ENCODE measurements at places on chromosomes 1 and 21. TPM values are rescaled to one million over a fixed set of nuclear protein-coding genes. Genes with fewer than 3 reads are reported as not detected.

GRCh38 chr1:67966666-67967009 lies 83.8 kb downstream of the DIRAS3 start:
- no peak for DNase-seq

- DNase-seq = no peak
Measured at GRCh38 chr1:87064986-87065385, 150.6 kb downstream of the HS2ST1 start.

The S100A3 gene
- total RNA-seq = 1.3 TPM

The ZNF593OS gene
- not detected for total RNA-seq

GRCh38 chr21:29172282-29172681 lies 41.8 kb downstream of the MAP3K7CL start:
- no peak for DNase-seq

- DNase-seq = no peak
Measured at GRCh38 chr21:45985471-45986315, 4.1 kb downstream of the COL6A1 start.

DNA sequence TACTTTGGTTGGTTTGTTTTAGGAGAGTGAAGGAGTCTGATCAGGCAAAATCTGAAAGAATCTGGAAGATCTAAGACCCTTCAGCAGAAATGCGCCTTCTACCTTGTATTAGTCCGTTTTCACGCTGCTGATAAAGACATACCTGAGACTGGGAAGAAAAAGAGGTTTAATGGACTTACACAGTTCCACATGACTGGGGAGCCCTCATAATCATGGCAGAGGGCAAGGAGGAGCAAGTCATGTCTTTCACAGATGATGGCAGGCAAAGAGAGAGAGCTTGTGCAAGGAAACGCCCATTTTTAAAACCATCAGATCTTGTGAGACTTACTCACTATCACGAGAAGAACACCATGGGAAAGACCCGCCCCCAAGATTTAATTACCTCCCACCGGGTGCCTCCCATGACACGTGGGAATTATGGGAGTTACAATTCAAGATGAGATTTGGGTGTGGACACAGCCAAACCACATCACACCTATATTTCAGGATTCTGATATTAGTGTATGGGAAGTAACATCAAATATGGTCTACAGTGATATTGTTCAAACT lies 99.3 kb downstream of the GLUL start:
- no peak for DNase-seq

DNA sequence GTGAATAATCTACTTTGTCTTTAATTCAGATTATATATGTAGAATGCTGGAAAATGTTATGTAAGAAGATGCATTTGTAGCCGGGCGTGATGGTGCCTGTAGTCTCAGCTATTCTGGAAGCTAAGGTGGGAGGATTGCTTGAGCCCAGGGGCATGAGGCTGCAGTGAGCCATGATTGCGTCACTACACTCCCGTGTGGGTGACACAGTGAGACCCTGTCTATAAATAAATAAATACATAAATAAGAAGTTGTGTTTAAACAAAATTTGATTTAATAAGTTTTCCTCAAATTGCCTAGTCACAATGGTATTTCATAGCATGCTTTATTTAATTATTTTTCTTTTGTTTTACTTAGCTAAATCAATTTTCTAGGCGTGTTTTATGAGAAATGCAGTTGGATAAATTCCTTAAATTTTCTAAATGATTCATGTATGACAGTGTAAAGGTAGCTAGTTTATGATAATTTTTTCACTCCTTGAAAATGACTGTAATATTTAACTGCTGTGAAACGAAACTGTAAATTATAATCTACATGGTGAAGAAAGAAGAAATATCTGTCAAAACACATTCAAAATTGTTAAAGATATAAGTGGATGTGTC lies 232.6 kb downstream of the SRGAP2C start:
- no peak for DNase-seq

- DNase-seq = no peak
Measured at GRCh38 chr1:156113282-156113950, 1.1 kb upstream of the LMNA start.

The DCST1 gene
- total RNA-seq = not detected

GRCh38 chr1:2540816-2541492 lies 10.9 kb upstream of the HES5 start:
- no peak for DNase-seq

DNA sequence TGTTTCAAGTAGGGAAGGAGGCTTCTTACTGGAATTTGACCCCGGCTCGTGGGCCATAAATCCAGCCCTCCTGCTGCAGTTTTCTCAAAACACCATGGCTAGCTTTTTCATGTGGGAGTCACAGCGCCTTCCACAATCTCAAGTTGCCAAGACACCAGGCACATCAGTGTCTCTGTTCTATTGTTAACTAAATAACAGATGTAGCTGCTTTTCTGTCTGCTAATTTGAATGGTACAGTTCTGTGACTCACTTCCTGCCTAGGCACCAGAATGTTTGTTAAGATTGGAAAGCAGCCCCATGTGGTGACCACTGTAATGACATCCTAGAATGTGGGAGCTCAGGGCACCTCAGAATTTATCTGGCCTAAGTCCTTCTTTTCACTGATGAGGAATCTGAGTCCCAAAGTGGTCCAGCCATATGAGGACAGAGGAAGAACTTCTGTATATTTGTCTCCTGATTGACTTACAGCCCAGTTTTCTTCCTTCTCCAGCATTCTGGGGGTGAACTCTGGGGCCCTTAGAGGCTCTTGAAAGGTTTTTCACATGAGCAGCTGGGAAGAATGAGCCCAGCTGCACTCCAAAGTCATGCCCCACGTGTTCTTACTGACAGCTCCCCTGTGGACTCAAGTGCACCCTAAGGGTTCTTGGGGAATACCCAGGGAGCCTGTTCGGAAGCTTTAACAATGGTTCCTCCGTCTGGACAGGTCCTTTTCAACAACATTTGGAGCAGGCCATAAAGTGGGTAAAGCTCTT lies 27.5 kb downstream of the TRIM45 start:
- no peak for DNase-seq

GRCh38 chr1:17682400-17682799 lies 72.7 kb upstream of the ACTL8 start:
- no peak for DNase-seq

The UQCRHL gene
- total RNA-seq = 4.9 TPM

The GNG4 gene
- total RNA-seq = 0.24 TPM

GRCh38 chr1:107590900-107591622 lies 373.9 kb downstream of the VAV3 start:
- no peak for DNase-seq

DNA sequence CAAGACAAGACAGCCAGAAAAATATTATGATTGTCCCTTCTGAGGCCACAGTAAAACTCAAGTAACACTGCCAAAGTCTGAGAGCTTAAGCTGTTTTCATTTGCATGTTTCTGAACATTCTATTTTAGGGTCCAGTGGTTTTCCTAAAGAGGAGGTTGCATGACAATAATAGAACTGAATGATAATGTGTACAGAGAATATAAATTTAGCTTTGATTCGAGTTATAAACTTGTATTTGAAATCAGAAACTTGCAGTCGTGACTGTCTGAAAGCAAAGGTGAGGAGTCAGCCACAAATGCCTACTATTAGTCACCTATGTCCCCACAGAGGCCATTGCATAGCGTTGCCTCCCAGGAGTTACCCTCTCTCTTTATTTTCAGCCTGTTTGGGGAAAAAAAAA lies 363.1 kb upstream of the ADGRL2 start:
- DNase-seq = no peak

- DNase-seq = no peak
Measured at GRCh38 chr1:68116643-68117235, 66.3 kb upstream of the DIRAS3 start.

The EDARADD gene
- 0.43 TPM for total RNA-seq

The RHBDL2 gene
- total RNA-seq = not detected

- no peak for DNase-seq
Measured at GRCh38 chr1:101843160-101843559, 153.6 kb downstream of the OLFM3 start.

The SLC44A3 gene
- 2.7 TPM for total RNA-seq

GRCh38 chr1:151540021-151540981 lies at the start of gene TUFT1:
Gene TUFT1 (plus strand): TSS chr1:151540309. CDS start chr1:151540367, 58 bp downstream.
- peak; percentile 95 for DNase-seq

- DNase-seq = no peak
Measured at GRCh38 chr1:47781171-47781959, 215.8 kb downstream of the TRABD2B start.

The PPM1J gene
- 10.7 TPM for total RNA-seq

DNA sequence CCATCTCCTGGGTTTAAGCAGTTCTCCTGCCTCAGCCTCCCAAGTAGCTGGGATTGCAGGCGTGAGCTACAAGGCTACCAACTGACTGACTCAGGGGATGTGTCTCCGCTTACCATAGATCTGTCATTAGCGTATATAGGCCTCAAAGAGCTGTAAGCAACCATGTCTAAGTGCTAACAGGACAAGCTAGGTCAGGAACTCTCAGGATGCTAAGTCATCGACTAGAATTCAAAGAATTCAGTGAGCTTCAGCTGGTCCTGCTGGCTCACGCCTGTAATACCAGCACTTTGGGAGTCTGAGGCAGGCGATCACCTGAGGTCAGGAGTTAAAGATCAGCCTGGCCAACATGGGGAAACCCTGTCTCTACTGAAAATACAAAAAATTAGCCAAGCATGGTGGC lies 29.5 kb downstream of the CAPN2 start:
- no peak for DNase-seq

DNA sequence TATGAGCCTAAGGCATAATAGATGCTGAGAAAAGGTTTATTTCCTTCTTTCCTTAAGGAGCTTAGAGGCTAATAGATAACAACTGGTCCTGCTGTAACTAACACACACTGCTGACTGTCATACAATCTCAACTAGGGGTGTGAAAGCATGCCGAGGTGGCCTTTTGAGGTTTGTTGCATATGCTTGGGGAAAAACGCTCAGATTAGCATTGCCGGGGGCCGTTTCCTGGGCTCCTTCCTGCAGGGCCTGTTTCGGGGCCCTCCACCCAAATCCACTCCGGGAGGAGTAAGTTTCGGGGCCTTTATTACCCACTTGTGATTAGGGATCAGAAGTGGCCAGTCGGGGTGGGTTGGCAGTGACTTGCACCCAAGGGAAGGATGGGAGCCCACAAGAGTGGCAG lies 27.2 kb upstream of the RCSD1 start:
- DNase-seq = no peak

GRCh38 chr1:109254621-109255096 lies 5.3 kb downstream of the CELSR2 start:
- peak; percentile 66 for DNase-seq

The TDRD10 gene
- 5.0 TPM for total RNA-seq
